ENCODE measurements at places on chromosomes 3 and 15. TPM values are rescaled to one million over a fixed set of nuclear protein-coding genes. Genes with fewer than 3 reads are reported as not detected.

Gene IQCF5
- not detected for total RNA-seq

Gene CKMT1B
- total RNA-seq, result 0.30 TPM

Gene ECT2
- total RNA-seq, result 18.7 TPM

DNA sequence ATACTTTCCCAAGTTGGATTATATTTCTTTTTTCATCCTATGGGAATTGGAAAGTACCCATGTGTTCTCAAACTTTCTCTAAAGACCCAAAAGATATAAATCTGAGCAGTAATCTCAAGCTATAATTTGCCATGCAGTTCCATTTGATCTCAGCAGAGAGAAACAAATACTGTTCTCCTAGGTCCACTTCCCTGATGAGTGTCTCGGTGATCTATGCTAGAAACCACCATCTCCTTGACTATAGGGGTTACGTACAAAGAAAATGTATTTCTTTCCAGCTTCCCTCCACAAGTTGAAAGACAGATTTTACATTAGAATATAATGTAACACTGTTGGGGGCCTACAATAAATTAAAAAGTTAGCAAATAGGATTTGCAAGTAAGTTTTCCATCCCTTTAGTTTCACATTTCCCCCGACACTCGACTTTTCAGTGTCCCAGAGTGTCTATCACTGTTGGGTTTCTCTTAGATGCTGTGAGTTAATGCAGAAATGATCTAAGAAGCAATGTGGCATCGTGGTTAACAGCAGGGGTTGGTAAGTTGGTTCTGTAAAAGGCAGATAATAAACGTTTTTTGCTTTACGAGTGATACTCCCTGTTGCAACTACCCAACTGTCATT is 465.1 kb upstream of the CFAP20DC start:
- H3K27me3 ChIP-seq, result no peaks in the 10 kb centered on the region
- H3K27ac ChIP-seq, result no peak overlapping the region

DNA sequence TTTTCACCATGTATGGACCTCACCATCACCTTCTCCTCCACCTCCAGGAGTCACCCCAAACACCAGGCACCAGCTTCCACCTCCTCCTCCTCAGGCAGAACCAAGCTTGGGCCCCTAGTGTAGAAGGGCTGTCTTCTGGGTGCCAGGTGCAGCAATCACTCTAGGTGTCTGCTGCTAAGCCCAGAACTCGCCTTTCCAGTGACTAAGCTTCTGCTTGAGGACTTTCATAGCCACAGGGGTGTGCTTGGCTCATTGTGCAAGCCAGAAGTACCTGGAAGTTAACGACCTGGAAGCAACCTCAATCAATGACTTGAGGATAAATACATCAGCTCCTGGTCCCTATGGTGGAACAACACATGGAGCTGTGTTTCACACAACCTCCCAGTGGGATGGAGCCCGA is 49.8 kb upstream of the PXYLP1 start:
- H3K36me3 ChIP-seq, result no peaks in the 10 kb centered on the region
- no peak overlapping the region for H3K27ac ChIP-seq
- DNase-seq, result no peak
- no peaks in the 10 kb centered on the region for H3K4me1 ChIP-seq
- H3K27me3 ChIP-seq, result no peaks in the 10 kb centered on the region

GRCh38 chr3:170889630-170890029 is 18.8 kb downstream of the EIF5A2 start:
- H3K27ac ChIP-seq, result no peak overlapping the region

- H3K27me3 ChIP-seq, result no peaks in the 10 kb centered on the region
- no peak overlapping the region for H3K27ac ChIP-seq
- DNase-seq, result no peak
- peaks cover 9% of the 10 kb centered on the region for H3K4me1 ChIP-seq
- peaks cover 67% of the 10 kb centered on the region for H3K36me3 ChIP-seq
These were observed 14.5 kb downstream of the ARF4 start for GRCh38 chr3:57582474-57583168.

GRCh38 chr3:172201136-172201869 is 161.9 kb downstream of the FNDC3B start:
- H3K27ac ChIP-seq, result peak overlapping the region; percentile 71
- no peaks in the 10 kb centered on the region for H3K27me3 ChIP-seq
- H3K4me3 ChIP-seq, result no peak overlapping the region
- no peak for DNase-seq
- H3K4me1 ChIP-seq, result peaks cover 42% of the 10 kb centered on the region

GRCh38 chr3:10238345-10239183 is 9.7 kb upstream of the TATDN2 start:
- no peak for DNase-seq
- no peaks in the 10 kb centered on the region for H3K27me3 ChIP-seq
- H3K4me3 ChIP-seq, result no peak overlapping the region
- H3K27ac ChIP-seq, result no peak overlapping the region

- DNase-seq, result no peak
- no peak overlapping the region for H3K4me3 ChIP-seq
- H3K27ac ChIP-seq, result peak overlapping the region; percentile 94
These were observed 3.8 kb downstream of the TSPAN3 start for GRCh38 chr15:77066971-77067690.

GRCh38 chr3:100046986-100047385 is 67.3 kb downstream of the FILIP1L start:
- H3K27me3 ChIP-seq, result no peaks in the 10 kb centered on the region
- no peak overlapping the region for H3K27ac ChIP-seq
- no peak overlapping the region for H3K4me3 ChIP-seq
- no peak for DNase-seq
